ENCODE measurements at places on chromosomes 4 and X.

- no peak for DNase-seq
Measured at GRCh38 chr4:159398236-159398638, 295.4 kb downstream of the RAPGEF2 start.

DNA sequence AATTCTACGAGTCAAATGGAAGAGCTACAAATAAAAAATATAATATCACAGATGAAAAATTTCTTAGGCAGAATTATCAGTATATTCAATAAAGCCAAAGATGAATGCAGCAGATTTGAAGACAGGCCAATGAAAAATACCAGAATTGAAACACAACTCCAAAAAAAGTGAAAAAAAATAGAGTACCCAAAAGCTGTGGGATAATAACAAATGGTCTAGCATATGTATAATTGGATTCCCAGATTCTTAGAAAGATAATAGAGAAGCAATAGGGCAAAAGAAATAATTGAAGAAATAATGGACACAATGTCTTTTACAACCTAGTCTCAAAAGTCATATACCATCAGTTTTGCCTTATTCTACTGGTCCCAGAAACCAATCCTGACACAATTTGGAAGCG lies 4.4 kb downstream of the ANAPC10 start:
- DNase-seq, result no peak

DNA sequence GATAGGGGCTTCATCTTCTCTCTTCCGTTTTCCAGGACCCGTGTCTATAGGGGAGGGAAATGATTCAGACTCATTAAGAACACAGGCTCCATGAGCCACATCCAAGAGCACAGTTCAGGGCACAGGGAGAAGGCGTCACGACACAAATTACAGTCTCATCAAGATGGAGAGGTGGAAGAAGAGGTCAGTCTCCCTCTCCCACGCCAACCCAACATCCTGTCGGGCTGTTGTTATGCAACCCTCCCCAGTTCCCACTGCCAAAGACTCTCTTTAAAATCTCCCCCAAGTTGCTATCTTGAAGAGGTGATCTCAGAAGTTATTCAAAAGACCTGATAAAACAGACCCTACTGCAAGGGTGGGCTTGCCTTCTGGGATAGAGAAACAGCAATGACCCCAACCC lies 12.6 kb downstream of the ZMYM3 start:
- DNase-seq, result no peak

DNA sequence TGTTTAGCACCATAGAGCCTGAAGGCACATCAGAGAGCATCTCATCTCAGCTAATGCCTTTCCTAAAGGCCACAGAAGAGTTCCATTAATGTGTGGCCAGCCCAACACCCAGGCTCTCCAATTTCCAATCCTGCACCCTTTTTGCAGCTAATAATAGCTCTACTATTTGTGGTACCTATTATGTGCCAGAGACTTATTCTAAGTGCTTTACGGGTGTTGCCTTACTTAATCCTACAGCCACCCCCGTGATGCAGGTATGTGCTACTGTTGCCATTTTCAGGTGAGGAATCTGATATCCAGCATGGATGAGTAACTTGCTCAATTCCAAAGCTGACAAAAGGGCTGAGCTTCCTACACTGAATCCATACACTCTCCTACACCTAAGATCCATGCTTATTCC lies 217.6 kb upstream of the GALNT7 start:
- DNase-seq, result no peak

- no peak for DNase-seq
Measured at GRCh38 chr4:122762520-122762919, 30.0 kb downstream of the BBS12 start.

DNA sequence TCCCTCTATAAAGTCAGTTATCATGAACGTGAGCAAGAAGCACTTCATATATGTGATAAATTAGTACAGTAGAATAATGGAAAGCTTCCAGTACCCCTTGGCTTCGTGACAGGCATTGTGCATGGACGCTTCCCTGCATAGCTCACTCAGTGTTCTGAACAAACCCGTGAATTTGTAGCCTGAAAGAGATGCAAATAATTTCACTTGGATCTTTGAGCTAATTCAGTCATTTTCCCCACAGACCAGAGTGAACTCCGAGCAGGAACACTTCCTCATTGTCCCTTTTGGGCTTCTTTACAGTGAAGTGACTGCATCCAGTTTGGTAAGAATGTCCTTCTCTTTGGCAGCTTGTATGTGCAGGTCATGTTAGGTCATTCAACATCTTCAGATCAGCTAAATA lies 50.1 kb downstream of the ADD1 start:
- no peak for DNase-seq

DNA sequence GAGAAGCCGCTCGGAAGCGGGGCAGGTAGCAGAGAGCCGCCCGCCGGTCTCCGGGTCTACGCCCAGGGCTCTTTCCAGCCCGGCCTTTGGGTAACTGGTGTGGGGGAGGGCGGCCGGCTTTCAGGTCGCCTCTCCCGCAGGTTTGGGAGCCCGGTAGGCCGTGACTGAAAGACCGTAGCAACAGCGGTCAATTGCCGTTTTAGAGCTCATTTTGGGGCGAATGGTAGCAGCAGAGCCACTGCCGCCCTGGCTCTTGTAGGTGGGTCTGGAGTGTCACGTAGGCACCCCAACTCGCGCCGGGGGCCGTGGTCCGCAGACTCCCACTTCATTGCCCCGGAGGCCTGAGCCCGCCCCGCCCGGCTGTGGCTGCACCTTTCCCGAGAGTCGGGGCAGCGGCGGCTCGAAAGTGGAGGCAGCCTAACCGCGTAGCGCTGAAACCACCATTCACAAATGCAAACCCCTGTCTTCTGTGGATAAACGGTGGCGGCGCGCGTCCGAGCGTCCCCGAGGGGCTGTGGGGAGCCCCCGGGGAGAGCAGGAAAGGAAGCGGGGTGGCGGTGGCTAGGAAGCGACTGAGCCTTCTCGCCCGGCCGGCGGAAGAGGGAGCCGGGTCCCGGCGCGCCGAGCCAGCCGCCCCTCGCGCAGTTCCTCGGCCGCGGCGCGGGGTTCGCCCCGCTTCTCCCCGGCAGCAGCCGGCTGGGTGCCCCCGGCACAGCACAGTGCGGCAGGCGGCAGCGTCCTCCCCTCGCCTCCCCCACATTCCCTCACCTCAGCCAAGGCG lies 2185.1 kb upstream of the TENM3 start:
- no peak for DNase-seq

DNA sequence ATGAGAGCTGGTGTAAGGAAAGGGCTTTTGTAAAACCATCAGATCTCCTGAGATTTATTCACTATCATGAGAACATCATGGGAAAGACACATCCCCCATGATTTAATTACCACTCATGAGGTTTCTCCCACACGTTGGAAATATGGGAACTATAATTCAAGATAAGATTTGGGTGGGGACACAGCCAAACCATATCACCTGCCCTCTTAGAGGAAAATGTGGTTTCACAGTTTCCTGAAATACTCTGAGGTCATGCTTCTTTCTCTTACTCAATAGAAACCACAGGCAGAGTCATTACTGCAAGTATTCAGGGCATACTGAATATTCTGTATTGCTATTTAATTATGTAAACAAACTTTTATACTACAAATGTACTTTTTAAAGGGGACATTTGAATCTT lies 1453.3 kb downstream of the PCDH18 start:
- DNase-seq, result no peak

- DNase-seq, result no peak
Measured at GRCh38 chr4:5224340-5224739, 173.1 kb downstream of the STK32B start.

GRCh38 chr4:31045724-31046318 lies 325.7 kb downstream of the PCDH7 start:
- DNase-seq, result no peak

DNA sequence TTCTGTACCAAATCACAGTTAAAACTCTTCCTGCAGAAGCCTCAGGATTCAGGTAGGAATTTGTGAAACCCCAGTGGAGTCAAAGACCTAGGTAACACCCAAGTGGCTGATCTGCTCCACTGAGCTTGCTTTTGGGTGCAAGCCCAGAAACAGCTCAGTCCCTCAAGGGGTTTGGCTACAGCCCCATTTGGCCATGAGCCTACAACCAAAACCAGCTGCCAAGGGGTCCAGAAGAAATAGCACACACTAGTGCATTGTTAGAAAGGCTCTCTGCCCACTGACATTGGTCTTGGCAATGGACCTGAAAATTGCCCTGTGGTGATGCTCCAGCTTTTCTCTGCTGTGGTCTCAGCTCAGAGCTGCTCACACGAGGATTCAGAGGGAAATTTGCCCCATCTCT lies 577.4 kb upstream of the INTU start:
- DNase-seq, result no peak

DNA sequence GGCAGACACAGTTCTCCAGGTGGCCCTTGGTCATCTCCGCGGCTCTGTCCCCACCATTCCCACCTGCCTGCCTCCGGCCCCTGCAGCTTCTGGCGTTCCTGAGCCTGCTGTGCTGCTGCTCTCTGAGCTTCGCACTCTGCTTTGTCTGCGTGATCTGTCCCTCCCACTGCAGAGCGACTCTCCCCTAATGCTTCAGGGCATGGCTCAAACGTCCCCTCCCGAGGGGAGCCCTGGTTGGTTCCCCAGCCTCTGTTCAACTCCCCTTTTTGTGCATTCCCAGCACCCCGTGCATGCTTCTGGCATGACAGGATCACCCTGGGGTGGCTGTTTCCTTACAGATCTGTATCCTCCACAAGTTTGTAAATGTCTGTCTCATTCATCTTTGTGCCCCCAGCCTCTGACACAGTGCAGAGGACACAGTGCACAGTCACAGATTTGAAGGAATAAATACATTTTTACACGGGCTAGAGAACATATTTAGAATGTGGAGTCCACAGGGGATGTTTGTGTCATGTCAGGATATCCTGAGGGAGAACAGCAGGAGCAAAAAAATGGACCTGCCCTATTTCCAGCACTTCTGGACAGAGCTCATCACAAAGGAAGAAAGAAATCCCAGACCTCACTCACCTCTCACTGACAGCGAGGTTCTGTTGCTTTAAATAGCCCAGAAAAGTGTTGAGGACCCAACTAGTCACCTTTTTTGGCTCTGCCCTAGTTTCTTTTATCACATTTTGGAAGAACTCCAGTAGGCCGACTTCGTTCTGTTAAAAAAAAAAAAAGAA lies 72.6 kb downstream of the GATB start:
- DNase-seq, result no peak

GRCh38 chr4:2138846-2139500 lies 79.8 kb downstream of the NAT8L start:
- DNase-seq, result no peak

GRCh38 chr4:48620831-48621230 lies 130.8 kb downstream of the ZAR1 start:
- DNase-seq, result no peak

GRCh38 chrX:153828723-153829548 lies 1.4 kb downstream of the PDZD4 start:
- no peak for DNase-seq

DNA sequence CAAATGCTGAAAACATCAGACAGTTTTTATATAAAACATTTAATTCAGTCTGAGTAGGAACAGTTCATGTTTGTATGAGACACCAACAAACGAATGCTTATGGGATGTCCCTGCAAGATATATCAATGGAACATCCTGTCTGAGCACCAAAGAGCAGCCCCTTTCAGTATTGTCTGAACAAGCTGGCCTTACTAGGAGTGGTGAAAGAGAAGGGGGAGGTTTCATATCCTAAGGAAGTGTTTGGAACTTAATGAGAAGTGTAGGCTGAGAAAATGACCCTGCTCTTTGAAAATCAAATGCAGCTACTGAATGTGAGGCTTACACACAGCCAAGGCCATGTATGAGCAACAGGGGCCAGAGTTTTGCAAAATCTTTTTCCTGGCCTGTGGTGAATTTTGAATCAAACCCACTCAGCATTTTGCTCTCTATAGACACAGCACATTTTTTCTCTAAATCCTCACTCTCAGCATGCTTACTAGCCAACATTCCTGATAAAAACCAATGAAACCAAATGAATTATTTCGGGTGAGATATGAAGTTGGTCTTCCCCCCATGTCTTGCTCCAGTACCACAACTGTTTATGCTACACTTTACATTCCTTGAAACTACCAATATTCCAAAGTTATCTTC lies 119.4 kb downstream of the LUZP4 start:
- no peak for DNase-seq

GRCh38 chrX:118225711-118226428 lies 109.3 kb upstream of the KLHL13 start:
- DNase-seq, result no peak

- DNase-seq, result no peak
Measured at GRCh38 chr4:14257903-14258302, 630.4 kb upstream of the BOD1L1 start.

DNA sequence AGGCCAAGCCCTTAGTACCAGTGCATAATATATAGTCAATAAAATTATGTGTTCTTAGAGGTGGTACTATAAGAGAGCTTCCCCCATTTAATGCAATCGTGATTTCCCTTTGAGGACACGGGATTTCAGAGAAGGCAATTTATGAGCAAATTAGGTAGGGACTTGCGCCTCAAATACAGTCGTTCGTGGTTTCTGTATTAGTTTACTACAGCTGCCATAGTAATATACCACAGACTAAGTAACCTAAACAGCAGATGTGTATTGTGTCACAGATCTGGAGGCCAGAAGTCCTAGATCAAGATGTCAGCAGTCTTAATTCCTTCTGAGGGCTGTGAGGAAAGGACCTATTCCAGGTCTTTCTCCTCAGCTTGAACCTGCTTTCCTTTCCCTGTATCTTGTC lies 1.5 kb upstream of the PUDP start:
- DNase-seq, result no peak

DNA sequence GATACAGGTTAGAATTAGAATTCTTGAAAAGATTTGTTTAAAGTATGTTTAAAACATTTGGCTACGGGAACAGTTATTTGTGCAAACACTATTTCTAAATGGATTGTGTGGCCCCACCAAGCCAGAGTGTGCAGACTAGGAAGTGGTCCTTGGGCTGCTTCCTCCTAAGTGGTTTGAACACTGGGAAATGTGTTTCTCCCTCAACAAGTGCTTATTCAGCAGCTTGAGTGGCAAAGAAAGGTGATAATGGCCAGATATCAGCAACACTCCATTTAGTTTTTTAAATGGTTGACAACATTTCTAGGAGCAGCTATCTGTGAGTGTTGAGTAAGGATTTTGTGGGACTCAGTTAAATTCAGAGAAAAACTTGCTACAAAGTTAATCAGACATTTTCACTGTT lies 141.4 kb upstream of the LNX1 start:
- no peak for DNase-seq

GRCh38 chr4:169200361-169201030 lies 70.3 kb downstream of the SH3RF1 start:
- no peak for DNase-seq

Data from right cardiac atrium (tissue), 5 donors.